Myocyte (in vitro differentiated cells): ENCODE measurements at places on chromosomes 11 and 22. TPM values are rescaled to one million over a fixed set of nuclear protein-coding genes. Genes with fewer than 3 reads are reported as not detected.

The OR8I2 gene
- not detected in 2 replicates for total RNA-seq

The CLMP gene
- 17.2 and 32.0 TPM in 2 replicates for total RNA-seq

The TNNI2 gene
- total RNA-seq: 429 and 432 TPM in 2 replicates

The MUC15 gene
- not detected in 2 replicates for total RNA-seq

The SHANK3 gene
- total RNA-seq: 0.32 and 0.47 TPM in 2 replicates

The TXN2 gene
- 38.7 and 44.6 TPM in 2 replicates for total RNA-seq

DNA sequence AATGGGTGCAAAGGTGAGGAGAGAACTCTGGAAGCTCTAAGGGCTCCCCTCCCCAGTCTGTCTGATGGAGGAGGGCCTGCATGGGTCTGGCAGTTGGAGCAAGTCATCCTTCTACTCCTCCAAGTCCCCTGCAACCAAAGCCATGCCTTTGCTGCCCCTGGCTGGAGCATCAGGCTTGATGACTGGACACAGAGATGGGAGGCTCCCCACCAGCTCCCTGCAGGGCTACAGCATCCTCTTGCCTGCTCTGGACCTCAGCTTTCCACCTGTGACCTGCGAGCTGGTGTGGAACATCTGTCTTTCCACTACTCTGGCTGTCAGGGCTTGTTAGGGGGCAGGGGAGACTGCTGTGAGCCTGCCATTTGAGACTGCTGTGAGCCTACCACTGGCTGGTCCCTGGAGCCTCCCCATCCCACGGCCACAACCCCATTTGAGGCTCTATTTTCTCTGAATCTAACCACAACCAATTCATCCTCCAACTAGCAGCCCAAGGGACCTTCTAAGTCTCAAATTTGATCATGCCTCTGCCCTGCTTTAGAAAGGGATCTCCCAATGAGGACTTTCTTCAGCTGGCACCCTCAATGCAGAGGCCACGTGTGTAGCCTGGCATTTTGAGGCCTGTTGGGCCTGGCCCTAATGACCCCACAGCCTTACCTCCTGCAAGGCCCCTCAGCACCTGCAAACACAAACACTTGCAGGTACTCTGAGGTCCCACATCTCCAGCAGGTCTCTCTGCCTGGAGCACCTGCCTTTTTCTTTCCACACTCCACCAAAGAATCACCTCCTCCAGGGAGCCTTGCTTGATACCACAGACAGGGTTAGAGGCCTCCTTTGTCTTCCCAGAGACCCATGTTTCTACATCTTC lies 9.9 kb downstream of the P2RY6 start:
- no peak for DNase-seq

DNA sequence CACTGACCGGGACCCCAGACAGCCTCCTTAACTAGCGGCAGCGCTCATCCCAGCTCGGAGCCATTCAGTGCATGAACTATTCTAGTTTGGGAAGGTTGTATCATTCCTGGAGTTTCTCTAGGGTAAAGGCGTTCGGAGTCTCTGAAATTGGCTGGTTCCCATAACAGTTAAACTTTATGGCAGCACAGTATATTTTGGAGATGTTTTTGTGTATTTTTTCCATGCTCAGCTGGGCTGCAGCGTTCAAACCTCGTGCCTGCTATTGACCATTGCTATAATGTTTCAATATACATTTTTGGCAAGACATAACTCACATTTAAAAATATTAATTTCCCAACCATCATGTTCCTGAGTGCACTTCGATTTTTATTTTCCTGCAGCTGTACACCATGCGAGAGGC lies 169.7 kb downstream of the ST3GAL4 start:
- no peak for DNase-seq

DNA sequence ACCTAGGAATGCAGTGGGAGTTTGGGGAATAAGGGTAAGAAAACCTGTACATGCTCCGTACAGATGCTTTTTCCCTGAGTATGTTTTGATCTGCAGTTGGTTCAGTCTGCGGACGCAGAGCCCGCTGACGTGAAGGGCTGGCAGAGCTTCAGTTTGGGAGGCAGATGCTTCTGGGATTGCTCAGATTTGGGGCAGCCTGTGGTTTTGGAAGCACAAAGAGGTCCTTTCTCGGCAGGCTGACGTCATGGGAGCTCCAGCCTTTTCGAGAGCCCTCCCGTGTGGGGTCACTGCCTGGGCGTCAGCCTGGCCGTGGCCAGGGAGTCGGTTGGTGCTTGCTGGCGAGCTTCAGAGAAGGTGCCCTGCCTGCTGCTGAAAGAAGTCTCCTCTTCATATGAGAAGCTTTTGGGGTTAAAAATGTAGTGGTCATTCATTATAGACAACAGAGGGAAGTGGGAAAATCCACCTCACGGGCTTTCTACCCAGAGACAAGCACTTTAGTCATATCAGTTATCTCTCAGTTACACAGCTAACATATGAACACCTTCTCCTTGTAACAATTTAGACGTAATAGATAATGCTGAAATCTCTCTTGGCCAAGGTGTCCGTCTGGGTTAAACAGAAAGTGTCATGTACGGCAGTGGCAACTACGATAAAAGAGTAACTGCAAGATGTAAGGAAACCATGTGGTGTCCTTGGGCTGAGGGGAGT lies 26.8 kb downstream of the TPCN2 start:
- DNase-seq: peak; percentile 99

DNA sequence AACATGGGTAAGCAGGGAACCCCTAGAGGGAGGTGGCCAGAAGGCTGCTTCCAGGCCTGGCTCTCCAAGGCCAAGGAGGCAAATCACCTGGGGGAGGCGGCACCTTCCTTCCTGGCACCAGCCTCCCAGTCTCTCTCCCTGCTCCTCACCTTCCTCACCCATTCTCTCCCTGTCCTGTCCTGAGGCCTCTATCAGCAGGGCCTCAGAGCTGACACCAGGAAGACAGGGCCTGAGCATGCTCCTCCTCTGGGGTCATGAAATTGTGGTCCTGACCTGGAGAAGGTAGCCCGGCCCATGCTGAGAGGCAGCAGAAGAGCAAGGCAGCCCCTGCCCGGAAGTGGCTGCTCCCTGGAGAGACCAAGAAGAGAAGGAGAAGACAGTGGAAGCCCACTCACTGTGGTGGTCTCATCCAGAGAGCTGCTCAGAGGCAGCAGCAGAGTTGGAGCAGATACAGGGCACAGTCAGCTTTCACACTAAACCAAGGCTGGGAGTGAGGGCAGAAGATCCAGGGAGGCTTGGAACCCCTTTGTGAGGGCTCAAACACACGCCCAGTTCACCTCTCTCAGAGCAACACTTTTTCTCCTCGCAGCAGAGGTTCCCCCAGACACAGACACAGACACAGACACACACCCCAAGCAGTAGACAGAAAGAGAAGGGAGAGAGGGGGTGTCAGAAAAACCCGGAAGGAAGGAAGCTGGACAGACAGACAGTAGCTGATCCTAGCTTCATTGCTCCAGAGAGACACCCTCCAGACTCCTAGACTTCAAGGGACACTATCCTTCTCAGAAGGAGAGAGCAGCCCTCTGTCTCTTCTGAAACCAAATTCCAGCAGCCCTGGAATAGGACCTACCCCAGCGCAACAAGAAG lies 1.8 kb downstream of the BCL9L start:
- DNase-seq: no peak

DNA sequence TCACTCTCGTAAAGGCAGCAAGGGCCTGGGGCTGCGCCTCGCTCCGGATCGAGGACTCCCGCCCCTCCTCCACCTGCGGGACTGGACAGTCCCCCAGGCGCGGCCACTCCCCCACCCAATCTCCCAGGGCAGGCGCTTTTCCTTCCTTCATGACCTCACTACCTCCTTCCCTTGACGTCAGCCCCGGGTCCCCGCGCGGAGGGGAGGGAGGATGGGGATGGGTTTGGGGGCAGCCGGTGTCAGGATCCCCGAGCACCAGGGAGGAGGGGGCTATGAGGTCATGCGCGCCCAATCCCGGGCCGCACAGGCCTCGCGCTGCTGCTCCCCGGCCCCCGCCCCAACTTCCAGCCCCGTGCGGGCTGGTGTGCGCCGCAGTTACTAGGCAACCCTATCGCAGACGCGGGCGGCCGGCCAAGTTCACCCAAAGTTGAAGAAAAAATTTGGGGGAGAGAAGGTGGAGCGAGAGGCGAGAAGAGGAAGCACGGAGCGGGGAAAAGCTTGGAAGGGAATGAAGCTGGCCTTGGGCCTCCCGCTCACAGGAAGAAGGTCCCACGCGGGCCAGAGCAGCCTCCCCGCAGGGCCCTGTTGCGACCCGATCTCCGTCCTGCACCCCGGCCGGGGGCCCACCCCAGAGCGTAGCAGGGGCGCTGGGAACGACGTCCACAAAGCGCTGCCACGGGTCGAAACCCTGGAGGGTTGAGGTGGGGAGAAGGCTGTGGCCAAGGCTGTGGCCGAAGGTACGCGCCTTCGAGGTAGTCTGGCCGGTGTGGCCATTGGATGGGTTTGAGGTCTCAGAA lies 8.3 kb downstream of the WT1 start:
- DNase-seq: no peak

- no peak for DNase-seq
These were observed 30.2 kb upstream of the SWAP70 start for GRCh38 chr11:9633679-9634078.

DNA sequence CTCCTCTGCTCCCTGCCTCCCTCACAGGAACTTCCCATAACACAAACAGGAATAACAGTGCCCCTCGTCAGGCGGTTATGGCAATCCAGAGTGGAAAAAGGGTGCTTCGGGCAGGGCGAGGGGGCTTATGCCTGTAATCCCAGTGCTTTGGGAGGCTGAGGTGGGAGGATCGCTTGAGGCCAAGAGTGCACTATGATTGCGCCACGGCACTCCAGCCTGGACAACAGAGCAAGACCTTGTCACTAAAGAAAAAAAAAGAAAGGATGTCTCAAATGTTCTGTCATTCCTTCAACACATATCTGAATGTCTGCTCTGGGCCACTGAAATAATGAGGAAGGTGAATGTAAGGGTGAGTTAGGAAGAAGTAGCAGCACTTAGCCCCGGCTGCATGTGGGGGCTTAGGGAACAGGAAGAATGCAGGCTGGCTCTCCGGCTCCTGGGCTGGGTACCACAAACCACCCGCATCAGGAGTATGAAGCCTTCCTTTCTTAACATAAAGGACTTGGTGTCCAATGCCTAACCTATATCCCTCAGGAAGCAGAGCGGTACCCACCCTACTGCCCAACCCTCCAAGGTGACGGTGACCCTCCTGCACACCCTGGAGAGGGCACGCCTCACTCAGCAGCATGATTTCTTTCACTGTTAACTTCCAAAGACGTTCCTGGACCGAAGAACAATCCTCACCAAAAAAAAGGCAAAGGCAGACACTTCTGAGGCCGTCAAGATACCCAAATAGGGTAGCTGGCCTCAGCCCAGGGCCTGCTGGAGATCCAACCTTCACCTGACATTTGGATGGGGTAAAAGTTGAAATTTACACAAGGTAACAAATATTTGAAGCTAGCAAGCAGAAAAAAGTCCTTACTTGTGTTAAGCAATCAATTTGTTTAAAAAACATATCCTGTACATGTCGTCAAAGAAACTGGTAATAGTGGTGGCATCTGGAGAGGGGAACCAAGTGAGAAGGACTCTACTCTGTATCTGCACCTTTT lies 3.8 kb downstream of the CPT1A start:
- DNase-seq: no peak

GRCh38 chr11:133526790-133527189 lies 5.5 kb downstream of the OPCML start:
- no peak for DNase-seq

GRCh38 chr22:20061481-20061861 lies 18.6 kb upstream of the DGCR8 start:
- no peak for DNase-seq

DNA sequence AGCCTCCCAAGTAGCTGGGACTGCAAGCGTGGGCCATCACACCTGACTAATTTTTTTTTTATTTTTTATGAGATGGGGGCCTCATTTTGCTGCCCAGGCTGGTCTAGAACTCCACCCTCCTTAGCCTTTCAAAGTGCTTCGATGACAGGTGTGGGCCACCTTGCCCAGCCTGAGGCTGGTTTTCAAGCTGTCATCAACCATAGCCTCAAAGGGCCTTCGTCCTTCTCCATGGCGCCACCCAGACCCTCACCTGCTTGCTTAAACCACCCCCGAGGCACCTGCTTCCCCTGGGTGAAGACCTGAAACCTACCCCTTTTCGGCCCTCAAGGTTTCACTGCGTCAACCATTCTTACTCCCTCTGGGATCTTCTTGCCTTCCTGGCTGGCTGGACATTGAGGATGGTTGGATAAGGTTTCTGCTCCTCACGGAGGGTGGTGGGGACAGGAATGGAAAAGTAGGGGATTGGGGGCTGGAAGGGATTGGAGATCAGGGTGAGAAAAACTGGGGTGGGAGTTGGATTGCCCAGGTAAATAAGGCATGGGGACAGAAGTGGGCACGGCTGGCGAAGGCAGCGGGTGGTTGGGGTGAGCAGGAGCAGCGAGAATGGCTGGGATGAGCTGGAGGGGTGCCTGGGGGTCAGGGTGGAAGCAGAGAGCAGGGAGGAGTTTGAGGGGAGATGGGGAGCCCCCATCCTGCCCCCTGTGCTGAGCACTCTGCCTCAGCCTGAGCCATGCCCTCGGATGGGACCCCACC lies 2.8 kb upstream of the ACR start:
- DNase-seq: no peak

DNA sequence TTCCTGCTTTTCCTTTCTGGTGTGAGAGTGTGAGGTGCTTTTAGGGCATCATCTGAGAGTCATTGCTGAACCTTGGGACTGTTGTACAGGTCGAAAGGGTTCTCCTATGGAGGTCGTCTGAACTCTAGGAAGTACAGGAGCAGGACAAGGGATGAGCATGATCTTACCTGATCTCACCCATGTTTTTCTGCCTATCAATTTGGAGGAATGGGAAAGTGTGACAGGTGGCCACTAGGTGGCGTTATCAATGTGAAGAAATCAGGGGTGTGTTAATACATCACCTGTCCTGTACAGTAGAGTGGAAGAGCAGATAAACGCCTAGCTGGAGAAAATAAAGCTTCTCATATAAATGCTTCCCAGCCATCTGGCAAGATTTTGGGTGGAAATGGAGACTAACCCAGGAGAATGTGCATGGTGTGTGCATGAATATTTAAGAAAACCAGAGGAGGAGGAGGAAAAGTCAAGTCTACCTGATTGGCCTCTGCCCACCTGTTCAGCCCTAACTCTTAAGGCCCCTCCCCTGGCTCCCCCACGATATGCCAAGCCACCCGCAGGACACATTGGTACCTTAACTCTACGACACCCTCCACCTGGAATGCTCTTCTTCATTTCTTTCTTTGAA lies 72.0 kb upstream of the NARS2 start:
- peak; percentile 18 for DNase-seq

DNA sequence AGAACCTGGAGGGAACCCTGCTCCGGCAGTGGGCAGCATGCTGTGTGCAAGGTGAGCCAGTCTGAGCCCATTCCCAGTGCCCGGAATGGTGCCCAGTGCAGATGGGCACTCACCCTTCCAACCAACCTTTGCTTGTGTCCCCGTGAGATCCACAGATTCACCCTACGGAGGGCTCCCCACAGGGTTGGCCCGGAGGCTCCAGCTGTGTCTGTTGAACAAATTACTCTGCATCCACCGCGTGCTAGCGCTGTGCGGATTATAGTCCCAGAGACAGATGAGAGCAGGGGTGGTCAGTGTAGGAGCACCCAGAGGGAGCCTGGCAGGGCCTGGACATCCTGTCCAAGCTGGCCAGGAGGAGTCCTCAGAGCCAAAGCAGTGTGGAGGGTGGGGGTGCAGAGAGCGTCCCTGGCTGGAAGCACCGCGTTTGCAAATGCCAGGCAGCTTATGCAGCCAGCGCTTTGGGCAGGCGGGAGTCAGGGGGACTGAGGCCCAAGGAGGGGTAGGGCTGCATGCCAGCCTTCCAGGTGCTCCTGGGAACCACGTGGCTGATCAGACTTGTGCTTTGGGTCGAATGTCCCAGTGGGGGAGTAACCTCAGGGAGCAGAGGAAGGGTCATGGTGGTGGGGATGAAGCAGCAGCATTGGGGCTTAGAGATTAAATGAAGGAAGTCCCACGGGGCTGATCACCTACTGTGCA lies 80.5 kb downstream of the KCNQ1 start:
- DNase-seq: no peak
